Liver (tissue), 10 donors: ENCODE measurements at places on chromosomes 13 and 19. TPM values are rescaled to one million over a fixed set of nuclear protein-coding genes. Genes with fewer than 3 reads are reported as not detected.

Gene ELSPBP1
- polyA plus RNA-seq = not detected

Gene IGSF23
- 11.4 TPM for polyA plus RNA-seq

- peak overlapping the region; percentile 50 for H3K4me3 ChIP-seq
- no peaks in the 10 kb centered on the region for H3K27me3 ChIP-seq
- no peaks in the 10 kb centered on the region for H3K36me3 ChIP-seq
- H3K4me1 ChIP-seq = peaks cover 52% of the 10 kb centered on the region
These were observed 11.1 kb upstream of the BCL3 start for GRCh38 chr19:44737238-44738071.

DNA sequence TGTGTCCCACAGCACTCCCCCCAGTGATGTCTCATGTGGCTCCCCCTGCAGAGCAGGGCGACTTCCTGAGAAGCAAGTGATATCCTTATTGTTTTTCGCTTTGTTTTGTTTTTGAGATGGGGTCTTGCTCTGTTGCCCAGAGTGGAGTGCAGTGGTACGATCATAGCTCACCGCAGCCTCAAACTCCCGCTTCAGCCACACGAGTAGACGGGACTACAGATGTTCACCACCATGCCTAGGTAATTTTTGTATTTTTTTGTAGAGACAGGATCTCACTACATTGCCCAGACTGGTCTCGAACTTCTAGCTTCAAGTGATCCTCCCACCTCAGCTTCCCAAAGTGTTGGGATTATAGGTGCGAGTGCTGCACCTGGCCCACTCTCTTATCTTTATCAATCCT, 5.0 kb downstream of the CEP89 start:
- no peaks in the 10 kb centered on the region for H3K27me3 ChIP-seq
- H3K4me1 ChIP-seq = peaks cover 6% of the 10 kb centered on the region
- no peak overlapping the region for H3K4me3 ChIP-seq
- H3K27ac ChIP-seq = no peak overlapping the region

GRCh38 chr19:41553804-41554203, 22.2 kb upstream of the CEACAM21 start:
- H3K27me3 ChIP-seq = peaks cover 2% of the 10 kb centered on the region
- H3K27ac ChIP-seq = no peak overlapping the region
- no peak overlapping the region for H3K4me3 ChIP-seq
- H3K4me1 ChIP-seq = no peaks in the 10 kb centered on the region
- no peak for DNase-seq
